ENCODE measurements at places on chromosomes 2 and 18.

DNA sequence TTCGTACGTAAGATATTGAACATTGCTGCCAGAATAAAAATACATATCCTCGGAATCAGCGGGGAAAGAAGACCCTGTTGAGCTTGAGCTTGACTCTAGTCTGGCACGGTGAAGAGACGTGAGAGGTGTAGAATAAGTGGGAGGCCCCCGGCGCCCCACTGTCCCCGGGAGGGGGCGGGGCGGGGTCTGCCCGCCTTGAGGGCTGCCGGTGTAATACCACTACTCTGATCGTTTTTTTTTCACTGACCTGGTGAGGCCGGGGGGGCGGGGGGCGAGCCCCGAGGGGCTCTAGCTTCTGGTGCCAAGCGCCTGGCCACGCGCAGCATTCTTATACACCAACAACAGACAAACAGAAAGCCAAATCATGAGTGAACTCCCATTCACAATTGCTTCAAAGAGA lies 324.0 kb upstream of the REG3G start:
- DNase-seq = no peak

- DNase-seq = no peak
Observed at GRCh38 chr2:221467610-221468009, 104.5 kb downstream of the EPHA4 start.

GRCh38 chr18:22456547-22456946 lies 38.8 kb upstream of the CTAGE1 start:
- no peak for DNase-seq

- DNase-seq = no peak
Observed at GRCh38 chr2:21195326-21195725, 71.6 kb downstream of the TDRD15 start.

Measured in GDM1 (cell line).